ENCODE measurements at places on chromosomes 4 and X.

- no peak for DNase-seq
Measured at GRCh38 chrX:132676102-132676501, 187.3 kb upstream of the MBNL3 start.

DNA sequence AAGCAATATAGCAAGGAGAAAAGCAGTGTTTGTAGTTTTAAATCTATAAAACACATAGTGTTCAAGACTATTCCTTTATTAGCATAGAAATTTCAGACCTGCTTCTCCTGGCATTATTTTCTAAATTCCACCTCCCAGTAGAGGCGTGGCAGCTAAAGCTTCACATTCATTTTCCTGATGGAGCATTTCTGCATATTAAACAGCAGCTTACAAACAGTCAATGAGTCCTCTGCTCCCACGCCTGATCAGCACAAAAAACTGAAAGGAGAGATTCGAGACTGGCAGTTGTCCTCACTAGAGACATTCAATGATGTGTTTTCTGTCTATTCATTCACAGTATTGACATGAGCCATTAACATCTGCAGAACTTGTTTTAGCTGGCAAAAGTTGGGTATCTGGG is 61.4 kb downstream of the SHISA3 start:
- DNase-seq: no peak

- no peak for DNase-seq
Measured at GRCh38 chrX:109773374-109773773, 40.3 kb upstream of the ACSL4 start.

- no peak for DNase-seq
Measured at GRCh38 chrX:6363188-6363587, 134.5 kb upstream of the NLGN4X start.

DNA sequence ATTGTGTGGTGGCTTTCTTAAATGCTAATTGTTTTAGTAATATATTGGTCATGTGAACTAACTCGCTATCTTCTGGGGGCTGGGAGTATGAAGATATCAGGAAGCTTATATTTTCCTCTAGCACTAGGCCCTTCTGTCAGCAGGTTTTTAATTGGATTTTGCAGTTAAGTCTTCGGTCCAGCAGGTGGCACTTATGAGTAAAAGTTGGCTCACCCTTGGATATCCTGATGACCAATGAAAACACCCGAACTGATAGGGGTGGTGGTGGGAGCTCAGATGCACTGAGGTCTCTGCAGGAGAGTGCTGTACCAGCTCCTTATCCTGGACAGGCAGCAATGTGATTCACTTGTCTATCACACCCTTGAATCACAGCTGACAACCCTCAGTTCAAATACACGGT is 1365.8 kb upstream of the DIAPH2 start:
- DNase-seq: no peak

GRCh38 chr4:144302704-144303536 is 162.4 kb upstream of the GYPA start:
- no peak for DNase-seq

- DNase-seq: no peak
Measured at GRCh38 chrX:71170660-71171059, 26.0 kb downstream of the NLGN3 start.

DNA sequence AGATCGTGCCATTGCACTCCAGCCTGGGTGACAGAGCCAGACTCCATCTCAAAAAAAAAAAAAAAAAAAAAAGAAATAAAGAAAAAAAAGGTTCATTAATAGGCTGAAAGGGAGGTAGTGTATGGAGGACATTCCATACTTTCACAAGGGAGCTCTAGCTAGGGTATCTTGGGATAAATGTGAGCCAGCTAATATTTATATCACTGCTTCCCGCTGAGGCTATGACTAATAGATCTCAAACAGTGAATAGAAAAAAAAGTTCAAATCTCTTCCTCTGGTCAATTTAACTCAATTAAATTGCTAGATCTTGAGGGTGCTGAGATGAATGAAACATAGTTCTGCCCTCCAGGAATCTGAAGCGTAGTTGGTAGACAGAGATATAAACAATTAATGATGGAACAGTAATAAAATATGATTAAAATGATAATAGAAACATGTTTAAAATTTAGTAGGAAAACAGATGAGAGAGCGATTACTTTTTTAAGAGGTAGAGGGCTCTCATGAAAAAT is 55.7 kb upstream of the SHISA3 start:
- DNase-seq: no peak
